ENCODE measurements at places on chromosomes 5 and 9. TPM values are rescaled to one million over a fixed set of nuclear protein-coding genes. Genes with fewer than 3 reads are reported as not detected.

Gene MYORG
- total RNA-seq, result 0.60 TPM

Gene FOXD4L3
- total RNA-seq, result not detected

Gene TAF11L10
- not detected for total RNA-seq

Gene TPPP
- 0.19 TPM for total RNA-seq

Gene CYLC2
- total RNA-seq, result not detected

Gene PROB1
- 4.8 TPM for total RNA-seq

Gene MYOT
- total RNA-seq, result not detected

Gene MCCC2
- total RNA-seq, result 48.3 TPM

Gene IRX1
- not detected for total RNA-seq

Gene ZNF608
- total RNA-seq, result 0.29 TPM

Gene SPOCK1
- total RNA-seq, result not detected

Gene NUP188
- 183 TPM for total RNA-seq

Gene NFIL3
- total RNA-seq, result 47.8 TPM

Gene AMACR
- 5.5 TPM for total RNA-seq

Data from activated T-cell treated with anti-CD3 and anti-CD28 coated beads, Interleukin-2, amount 50 U/mL, for 4 hours (primary cell).